Stimulated activated CD4-positive, alpha-beta T cell treated with anti-CD3 and anti-CD28 coated beads, Interleukin-2, amount 100 ng/mL, for 24 hours (primary cell): ENCODE measurements at places on chromosomes 6 and 20.

- DNase-seq, result no peak
Measured at GRCh38 chr20:39853050-39853449, 836.0 kb downstream of the MAFB start.

GRCh38 chr6:41750374-41750773 is 3.2 kb upstream of the PGC start:
- no peak for DNase-seq

GRCh38 chr6:3726421-3726820 is 25.1 kb downstream of the PXDC1 start:
- DNase-seq, result no peak

DNA sequence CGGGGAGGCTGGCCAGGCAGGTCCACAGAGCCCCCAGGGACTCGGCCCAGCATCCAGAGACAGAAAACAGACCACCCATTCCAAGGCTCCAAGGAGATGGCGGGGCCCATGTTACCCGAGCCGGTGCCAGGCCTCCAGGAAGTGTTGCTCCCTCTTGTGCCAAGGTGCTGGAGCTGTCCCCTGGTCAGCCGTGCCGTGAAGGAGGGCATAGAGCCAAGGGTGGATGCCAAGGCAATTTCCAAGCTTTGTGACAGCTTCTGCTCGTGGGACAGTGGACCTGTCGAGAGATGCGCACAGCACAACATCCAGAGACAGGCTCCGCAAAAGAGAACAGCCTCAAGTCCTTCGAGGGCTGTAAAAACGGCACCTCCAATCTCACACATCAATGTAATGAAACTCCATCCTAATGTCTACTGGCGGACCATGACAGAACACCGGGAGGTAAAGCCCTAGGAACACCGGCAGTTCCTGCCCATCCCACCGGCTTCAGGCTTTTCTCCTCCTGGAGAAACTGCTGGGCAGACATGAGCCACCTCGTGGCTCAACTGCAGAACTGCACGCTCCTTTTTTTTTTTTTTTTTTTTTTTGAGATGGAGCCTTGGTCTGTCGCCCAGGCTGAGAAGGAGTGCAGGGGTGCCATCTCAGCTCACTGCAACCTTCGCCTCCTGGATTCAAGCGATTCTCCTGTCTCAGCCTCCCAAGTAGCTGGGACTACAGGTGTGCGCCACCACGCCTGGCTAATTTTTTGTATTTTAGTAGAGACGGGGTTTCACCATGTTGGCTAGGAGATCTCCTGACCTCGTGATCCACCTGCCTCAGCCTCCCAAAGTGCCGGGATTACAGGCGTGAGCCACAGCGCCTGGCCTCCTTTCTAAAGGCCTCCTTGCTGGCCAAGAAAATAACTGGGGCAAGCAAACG is 30.9 kb upstream of the AVP start:
- DNase-seq, result no peak

GRCh38 chr6:105080279-105080678 is 99.5 kb downstream of the POPDC3 start:
- no peak for DNase-seq

DNA sequence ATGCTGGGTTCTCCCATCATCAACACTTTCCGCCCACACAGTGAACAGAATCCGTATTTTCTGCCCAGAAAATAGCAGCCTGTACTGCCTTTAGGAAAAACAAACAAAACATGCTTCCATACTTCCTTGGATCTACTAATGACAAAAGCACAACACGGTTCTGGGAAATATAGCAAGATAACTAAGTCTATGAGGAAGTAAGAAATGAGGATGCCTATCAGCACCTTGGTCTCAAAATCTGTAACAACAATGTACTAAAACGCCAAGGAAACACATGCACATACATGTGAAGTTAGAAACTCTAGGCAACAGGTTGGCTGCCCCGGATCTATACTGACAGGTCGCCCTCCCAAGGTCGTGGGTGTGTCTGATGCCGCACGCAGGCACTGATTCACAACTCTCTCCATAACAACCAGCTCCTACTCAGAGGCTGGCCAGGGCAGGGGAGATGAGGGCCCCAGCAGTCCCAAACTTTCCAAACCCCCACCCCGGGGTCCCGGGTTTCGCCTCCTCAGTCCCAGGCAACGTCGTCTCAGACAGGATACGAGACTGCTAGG is 710 bp downstream of the BTBD9 start:
- DNase-seq, result peak; percentile 69

DNA sequence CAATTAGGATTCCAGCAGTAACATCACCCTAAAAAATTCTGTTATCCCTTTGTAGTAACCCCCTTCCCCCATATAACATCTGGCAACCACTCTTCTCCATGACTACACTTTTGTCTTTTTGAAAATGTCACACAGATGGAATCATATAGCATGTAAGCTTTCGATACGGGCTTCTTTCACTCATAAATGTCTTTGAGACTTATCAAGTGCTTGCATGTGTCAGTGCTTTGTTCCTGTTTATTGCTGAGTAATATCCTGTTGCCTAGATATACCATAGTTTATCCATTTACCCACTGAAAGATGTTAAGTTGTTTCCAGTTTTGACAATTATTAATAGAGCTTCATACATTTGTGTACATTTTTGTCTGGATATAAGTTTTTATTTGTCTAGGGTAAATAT is 10.4 kb upstream of the SNPH start:
- DNase-seq, result no peak

GRCh38 chr6:165662749-165663376 is at the start of gene PDE10A:
TSS of gene PDE10A (minus strand) at chr6:165663241. CDS start at chr6:165662811, 430 bp downstream.
- DNase-seq, result no peak
